Adipose tissue (tissue), 3 donors: ENCODE measurements at places on chromosomes 1 and 21. TPM values are rescaled to one million over a fixed set of nuclear protein-coding genes. Genes with fewer than 3 reads are reported as not detected.

The CFAP141 gene
- not detected for polyA plus RNA-seq

The HUNK gene
- polyA plus RNA-seq = 0.42 TPM

The FCRL1 gene
- polyA plus RNA-seq = not detected

The EXO1 gene
- polyA plus RNA-seq = 0.11 TPM

The CR1L gene
- polyA plus RNA-seq = not detected

The PCSK9 gene
- not detected for polyA plus RNA-seq

The EVA1B gene
- polyA plus RNA-seq = 11.5 TPM

The OR13G1 gene
- polyA plus RNA-seq = not detected

The S1PR1 gene
- polyA plus RNA-seq = 109 TPM

The CELA3B gene
- 1.2 TPM for polyA plus RNA-seq

The SPRR1A gene
- polyA plus RNA-seq = 9.5 TPM

The C1orf185 gene
- polyA plus RNA-seq = not detected

The APOBEC4 gene
- 0.02 TPM for polyA plus RNA-seq

The SLC37A1 gene
- polyA plus RNA-seq = 3.7 TPM

The HFM1 gene
- polyA plus RNA-seq = 1.2 TPM

The USH2A gene
- polyA plus RNA-seq = not detected
